Inflammatory macrophage treated with lipopolysaccharide for 1 hour (primary cell): ENCODE measurements at places on chromosomes 16 and 17.

DNA sequence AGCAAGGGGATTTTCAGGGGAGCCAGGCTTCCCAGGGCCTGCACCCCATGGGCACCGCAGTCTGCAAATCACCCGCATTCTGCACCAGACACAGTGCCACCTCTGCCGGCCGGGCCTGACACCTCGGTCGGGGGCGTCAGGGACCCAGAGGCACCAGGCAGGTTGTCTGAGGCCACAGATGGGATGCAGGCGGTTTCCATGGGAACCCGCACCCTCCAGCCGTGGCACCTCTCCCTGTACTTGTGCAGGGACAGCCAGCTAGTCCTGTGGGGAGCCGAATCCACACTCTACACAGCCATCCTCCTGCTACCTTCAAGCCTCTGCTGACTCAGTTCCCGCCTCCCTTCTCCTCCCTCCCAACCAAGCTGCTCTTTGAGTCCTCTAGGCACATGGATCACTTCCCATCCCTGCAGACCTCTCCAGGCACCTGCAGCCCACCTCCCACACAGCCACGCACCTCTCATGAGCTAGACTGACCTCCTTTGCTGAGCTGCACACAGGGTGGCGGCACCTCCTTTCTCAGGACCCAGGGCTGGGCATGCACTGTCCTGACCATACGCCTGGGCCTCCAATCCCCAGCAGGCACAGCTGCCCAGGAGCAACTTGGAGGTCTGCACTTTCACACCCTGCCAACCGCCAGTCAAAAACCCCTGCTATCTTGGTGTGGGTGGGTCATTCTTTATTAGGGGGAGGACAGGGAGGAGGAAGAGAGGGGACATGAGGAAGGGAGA lies 119.5 kb downstream of the C16orf78 start:
- DNase-seq: no peak

DNA sequence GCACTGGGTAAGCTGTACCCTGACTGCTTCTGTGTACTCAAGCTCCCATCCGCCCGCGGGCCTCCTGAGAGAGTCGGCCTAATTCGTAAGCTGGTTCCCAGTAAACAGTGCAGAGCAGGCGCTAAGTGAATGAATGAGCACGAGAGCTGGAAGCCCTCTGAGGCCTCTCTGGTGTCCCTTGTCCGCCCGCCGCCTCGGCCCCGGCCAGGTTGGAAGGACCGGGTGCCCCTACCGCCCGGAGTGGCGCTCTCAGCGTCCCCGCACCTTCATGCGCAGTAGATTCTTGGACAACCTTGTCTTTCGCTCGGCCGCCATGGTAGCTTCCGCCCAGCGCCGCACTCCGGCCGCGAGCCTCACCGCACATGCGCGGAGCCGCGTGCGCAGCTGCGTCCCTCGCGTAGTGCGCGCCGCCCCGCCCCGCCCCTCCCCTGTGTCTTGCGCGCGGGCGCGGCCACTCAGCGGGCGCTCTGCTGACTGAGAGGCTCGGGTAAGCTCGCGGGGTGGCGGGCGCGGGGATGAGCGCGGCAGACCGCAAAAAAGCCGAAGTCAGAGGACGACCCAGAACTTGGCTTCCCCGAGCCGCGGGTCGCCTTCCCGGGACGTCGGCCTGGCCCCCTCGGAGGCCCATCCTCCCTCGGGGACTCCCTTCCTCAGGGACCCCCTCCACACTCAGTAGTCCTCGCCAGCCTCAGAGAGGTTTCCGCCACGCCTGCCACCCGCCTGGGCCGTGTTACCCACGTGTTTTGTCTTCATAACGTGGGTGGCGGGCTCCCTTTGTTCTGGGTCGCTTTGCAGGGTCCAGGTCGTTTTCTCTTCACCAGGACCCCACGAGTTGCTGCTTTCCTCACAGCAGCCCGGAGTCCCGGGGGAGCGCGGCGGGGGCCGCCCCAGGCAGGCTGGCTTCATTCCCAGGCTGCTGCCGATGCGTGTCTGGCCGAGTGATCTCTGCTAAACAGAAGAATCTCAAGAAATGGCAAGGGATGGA lies at the start of gene MPHOSPH6:
Gene MPHOSPH6 (minus strand): TSS at position 364 of the 985 bp plus-strand sequence. CDS start 49 bp downstream, at position 315.
- DNase-seq: peak; percentile 94

DNA sequence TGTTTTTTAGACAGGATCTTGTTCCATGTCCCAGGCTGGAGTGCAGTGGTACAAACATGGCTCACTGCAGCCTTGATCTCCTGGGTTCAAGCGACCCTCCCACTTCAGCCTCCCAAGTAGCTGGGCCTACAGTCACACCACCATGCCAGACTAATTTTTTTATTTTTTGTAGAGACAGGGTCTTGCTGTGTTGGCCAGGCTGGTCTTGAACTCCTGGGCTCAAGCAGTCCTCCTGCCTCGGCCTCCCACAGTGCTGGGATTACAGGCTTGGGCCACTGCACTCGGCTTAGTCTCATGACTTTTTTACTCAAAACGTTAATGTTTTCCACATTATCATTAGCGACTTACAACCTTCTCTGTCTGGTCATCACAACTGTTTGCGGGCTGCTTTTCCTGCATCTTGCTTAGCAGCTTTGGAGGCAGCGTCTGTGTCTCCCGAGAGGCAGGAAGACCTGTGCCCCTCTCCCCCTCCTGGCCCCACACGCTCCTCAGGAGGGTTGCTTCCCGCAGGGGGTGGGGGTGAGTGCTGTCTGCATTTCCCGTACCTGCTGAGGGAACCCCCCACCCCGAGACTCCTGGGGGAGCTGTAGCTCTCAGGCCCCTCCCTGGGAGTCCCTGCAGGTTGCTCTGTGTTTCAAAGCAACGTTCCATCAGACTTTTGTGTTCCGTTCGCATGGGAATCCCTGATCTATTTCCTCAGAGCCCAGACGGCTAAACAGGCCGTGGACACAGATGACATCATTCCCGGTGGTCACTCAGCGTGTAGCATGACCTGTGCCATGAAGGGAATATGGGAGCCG lies 52.6 kb downstream of the PGS1 start:
- no peak for DNase-seq

- no peak for DNase-seq
These were observed 8.6 kb downstream of the ADGRG5 start for GRCh38 chr16:57551057-57551456.

DNA sequence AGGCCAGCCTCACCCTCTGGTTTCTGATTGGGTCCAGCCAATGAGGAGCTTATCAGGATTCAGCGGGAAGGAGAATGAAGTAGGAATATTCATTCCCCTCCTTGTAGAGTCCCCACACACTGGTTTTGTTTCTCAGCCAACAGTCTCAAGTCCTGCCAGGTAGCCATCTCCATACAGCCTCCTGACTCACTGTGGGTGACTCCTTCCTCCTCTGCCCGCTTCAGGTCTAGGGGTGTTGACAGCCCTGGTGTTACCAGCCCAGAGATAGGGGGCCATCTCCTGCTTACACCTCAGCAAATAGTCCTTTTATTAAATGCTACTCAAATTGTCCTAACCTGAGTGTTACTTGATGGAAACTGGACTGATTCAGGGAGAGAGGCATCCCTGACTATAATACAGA lies 4.0 kb upstream of the MFAP4 start:
- no peak for DNase-seq
